Astrocyte of the spinal cord (primary cell): ENCODE measurements at places on chromosomes 5 and 9.

DNA sequence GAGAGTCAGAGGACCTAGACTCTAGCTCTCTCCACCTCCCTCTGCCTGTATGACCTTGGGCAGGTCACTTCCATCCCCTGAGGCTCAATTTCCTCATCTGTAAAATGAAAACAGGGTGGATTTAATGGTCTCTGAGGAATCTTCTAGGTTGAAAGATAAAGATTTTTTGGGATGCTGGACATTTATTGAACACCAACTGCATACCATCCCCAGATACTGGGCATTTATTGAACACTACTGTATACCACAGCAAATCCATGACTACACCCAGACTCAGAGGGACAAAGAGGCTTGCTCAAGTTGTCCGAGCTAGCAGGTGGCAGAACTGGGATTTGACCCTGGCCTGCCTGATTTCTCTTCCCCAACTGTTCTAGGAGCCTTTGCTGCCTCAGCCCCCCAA, 25.0 kb upstream of the CPLX2 start:
- no peak for DNase-seq

DNA sequence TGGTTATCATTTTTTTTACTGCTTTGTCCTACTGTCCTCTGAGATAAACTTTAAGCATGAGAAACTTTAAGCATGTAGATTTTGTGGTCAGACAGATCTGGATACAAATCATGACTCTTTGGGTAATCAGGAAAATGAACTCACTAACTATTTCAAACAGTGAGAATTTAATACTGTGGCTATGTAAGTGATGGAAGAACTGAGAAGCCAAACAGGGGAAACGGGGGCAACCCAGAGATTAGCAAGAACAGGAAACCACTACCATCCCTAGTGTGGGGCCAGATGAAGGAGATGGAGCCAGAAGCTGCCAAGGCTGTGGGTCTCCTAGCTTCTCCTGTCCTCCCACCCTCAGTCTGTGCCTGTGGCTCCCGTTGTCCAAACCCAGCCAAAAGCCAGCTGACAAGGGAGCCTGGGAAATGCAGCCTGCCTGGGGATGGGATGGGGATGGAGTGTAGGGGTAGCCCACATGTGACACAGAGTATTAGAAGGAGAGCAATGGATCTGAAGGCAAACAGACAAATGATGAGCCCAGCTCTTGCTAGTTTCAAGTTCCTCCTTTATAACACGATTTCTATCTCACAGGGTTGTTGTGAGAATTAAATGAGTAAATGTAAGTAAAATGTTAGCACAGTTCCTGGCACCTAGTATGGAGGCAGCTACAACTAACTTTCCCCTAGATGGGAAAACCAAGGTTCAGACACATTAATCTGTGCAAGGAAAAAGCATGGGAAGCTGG, 27.7 kb upstream of the CDC23 start:
- no peak for DNase-seq

- no peak for DNase-seq
Measured at GRCh38 chr5:149902177-149902576, 42.4 kb downstream of the PDE6A start.

DNA sequence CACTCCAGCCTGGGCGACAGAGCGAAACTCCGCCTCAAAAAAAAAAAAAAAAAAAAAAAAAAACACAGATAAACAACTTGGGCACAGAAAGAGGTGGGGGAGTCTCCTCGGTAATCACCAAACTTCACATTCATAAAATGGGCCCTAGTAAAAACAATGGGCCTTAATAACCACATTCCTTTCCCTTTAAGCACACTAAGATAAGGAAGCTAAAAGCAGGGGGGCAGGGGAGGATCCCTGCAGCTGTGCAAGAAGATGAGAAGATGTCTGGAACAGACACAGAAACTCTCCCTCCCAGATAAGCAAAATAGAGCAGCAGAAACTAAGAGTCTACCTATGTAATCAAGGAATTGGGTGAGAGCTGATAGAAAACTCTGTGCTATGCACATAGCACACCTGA, 111.2 kb upstream of the FAM174A start:
- no peak for DNase-seq

DNA sequence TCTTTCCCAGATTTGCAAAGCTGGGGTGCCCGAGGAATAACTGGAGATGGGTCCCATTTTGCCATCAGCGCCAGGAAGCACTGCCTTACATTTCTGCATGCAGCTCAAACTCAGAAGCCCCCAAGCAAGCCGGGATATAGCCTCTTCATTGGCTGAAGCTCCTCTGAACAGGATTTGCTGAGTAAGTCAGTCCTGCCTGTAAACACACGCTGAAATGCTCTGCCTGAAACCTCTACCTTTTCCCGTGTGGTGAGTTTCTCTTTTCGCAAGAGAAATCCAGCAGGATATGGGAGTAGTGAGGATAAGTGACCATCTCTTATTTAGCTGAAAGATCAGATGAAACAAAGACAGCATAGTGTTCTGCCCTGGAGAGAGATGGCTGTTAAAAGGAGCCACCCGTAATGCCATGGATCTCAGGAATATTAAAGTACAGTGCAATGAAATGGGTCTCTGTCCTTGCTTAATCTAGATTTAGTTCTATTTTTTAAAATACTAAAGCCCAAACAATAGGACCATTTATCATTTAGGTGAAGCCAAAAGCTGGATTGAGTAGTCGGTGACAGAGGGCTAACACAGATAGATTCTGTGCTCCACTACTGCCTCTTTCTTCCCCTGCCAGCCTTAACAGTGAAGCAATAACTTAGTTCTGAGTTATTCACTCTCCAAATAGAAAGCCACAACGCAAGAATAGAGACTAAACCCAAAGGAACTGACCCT, 177.5 kb upstream of the PPP2R2B start:
- no peak for DNase-seq

DNA sequence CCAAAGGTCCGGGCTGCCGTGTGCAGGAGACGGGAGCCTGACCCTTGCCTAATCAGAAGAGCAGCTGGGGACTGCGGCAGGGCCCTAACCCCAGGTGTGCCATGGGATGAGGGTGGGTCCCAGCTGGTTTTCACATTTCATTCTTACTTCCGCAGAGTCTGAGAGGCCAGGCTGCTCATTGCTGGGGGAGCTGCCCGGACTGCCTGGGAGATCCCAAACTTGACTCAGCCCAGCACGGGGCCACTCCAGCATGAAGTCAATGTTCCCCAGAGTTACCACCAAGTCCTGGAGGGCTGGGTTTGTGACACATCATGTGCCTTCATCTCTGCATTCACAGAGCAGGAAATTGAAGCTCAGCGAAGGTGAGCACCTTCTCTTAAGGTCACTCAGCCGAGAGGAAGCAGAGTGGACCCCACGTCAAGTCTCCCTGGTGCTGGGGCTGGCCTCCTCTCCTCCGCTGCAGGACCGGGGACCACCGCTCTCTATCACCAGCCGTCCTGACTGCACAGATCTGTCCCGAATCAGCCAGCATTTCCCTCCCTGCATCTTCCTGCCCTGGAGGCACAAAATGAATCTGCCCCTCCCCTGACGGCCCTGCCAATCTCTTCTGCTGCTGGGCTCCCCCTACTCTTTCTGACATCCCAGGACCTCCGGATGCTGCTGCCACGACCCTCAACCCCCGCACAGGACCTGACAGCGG, 54.6 kb upstream of the PHYKPL start:
- no peak for DNase-seq

GRCh38 chr5:143110591-143110990, 292.9 kb downstream of the NR3C1 start:
- DNase-seq, result no peak

GRCh38 chr5:67065237-67065636, 131.4 kb downstream of the CD180 start:
- no peak for DNase-seq

GRCh38 chr5:107618242-107618641, 52.5 kb downstream of the EFNA5 start:
- DNase-seq, result no peak

- no peak for DNase-seq
Measured at GRCh38 chr5:36723912-36724311, 117.5 kb downstream of the SLC1A3 start.

- no peak for DNase-seq
Measured at GRCh38 chr9:126499911-126500599, 113.7 kb upstream of the LMX1B start.

- no peak for DNase-seq
Measured at GRCh38 chr9:30301271-30301963, 2083.0 kb upstream of the ACO1 start.

DNA sequence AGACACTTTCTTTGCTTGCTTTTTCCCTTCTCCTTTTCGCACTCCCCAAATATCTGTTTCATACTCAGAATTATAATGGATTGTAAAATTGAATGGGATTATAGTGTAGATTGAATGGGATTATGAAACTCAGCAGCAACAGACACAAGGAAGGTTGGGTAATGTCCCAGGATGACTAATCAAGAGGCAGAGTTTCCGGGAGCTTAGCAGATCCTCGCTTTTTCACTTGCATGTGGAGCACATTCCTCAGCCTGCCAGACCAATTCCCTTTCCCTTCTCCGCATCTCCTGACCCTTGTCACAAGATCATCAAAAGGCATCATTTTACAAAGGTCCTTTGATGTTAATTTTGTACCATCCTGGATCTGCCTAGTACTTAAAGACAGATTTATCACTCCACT, 55.1 kb upstream of the SLC1A1 start:
- no peak for DNase-seq

- DNase-seq, result no peak
Measured at GRCh38 chr9:7137571-7137970, 379.8 kb downstream of the KDM4C start.
